Activated CD4-positive, alpha-beta T cell treated with anti-CD3 and anti-CD28 coated beads, Interleukin-2, Interleukin-6, amounts not matched to agents 100 ng/mL and 50 ng/mL, durations not matched to agents 16 hours and 8 hours (primary cell): ENCODE measurements at places on chromosomes 7 and 10.

DNA sequence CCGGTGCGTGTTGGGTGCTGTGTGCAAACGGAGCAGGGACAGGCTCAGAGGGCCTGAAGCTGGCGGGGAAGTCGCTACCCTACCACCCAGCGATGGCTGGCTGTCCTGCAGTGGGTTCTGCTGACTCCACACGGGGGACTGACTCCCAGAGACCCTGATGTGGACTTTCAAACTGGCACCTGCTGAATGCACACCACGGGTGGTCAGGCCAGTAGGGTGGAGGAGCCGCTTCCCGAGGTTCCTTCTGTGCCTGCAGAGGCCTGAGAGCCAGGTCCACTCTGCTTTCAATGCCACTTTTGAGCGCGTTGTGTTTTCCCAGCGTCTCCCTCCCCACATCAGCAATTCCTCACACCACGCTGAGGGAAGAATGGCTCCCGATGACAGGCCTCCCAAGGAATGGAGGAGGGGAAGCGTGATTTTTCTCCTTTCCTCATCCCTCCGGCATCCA is 135.3 kb downstream of the ADARB2 start:
- DNase-seq = no peak

DNA sequence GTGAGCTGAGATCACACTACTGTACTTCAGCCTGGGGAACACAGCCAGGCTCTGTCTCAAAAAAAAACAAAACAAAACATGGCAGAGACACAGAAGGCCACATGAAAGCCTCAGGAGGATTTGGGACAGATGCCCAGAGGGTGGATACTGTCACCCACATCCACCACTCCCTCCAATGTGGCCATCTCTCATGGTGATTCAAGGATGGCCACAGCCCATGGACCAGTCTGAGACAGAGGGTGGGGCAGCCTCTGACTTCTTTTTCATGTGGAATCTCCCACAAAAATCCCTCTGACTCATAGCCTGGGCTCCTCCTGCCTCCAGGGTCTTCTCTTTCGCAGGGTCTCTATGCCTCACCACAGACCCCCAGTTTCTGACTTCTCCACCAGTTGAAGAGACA is 59.0 kb upstream of the GTF2I start:
- no peak for DNase-seq

DNA sequence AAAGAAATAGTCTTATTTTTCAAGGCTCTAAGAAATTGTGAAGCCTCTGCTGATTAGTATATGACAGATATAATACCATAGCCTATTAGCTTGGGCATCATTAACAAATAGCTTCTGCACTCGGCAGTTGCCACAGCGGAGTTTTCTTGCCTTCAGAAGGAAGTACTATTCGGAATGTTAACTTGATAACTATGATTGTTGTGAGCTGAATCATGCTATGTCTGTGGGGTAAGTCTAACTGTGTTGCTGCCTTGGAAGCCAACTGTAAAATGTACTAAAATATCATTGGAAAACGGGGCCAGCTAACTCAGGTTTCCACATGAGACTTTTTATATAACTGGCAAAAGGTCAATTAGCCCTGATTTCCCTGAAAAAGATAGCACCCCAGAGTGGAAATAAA is 93.2 kb downstream of the TWIST1 start:
- DNase-seq = no peak

DNA sequence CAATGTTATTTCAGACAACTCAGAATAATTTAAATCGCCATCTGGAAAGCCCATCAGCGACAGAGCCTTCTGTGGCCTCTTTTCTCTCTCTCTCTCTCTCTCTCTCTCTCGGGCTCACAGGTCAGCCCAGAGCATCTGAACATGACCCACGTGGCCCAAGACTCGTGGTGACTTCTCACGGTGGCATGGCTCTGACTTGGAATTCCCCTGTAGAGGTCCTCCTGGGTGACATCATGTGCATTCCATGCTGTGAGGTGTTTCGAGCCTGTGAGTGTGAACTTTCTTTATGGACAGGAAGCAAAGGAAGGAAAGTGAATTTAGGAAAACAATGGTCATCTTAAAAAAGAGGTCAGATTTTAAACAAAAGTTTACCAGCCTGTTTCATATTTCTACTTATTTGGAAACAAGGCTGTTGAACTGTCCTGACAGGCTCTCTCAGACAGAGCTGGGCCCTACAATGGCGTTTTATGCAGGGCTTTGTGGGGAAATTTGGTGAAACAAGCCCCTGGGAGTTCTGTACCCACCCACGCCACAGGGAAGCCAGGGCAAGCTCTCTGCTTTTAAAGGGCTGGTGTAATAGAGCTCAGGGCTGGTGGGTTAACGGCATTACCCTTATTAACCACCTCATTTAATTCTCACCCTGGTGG is 359.7 kb upstream of the ZNF32 start:
- no peak for DNase-seq

- DNase-seq = no peak
These were observed 101.9 kb upstream of the HGF start for GRCh38 chr7:81871606-81872265.

DNA sequence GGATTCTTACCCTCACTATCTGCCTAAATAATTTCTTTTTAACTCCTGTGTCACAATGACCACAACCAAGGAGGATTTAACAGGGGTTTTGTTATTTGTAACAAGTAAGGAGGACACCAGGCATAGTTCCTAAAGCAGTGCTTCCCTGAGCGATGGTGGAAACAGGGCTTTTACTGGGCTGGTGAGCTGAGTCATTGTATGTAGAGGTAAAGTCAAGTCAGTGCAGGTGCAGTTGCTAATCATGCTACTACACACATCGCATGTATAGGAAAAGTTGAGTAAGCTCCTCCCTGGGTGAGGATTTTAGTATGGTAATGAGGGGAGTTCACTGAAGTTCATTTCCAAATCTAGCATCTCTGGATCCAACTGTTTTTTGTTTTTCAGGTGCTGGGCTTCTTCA is 22.9 kb upstream of the ABCA13 start:
- no peak for DNase-seq

DNA sequence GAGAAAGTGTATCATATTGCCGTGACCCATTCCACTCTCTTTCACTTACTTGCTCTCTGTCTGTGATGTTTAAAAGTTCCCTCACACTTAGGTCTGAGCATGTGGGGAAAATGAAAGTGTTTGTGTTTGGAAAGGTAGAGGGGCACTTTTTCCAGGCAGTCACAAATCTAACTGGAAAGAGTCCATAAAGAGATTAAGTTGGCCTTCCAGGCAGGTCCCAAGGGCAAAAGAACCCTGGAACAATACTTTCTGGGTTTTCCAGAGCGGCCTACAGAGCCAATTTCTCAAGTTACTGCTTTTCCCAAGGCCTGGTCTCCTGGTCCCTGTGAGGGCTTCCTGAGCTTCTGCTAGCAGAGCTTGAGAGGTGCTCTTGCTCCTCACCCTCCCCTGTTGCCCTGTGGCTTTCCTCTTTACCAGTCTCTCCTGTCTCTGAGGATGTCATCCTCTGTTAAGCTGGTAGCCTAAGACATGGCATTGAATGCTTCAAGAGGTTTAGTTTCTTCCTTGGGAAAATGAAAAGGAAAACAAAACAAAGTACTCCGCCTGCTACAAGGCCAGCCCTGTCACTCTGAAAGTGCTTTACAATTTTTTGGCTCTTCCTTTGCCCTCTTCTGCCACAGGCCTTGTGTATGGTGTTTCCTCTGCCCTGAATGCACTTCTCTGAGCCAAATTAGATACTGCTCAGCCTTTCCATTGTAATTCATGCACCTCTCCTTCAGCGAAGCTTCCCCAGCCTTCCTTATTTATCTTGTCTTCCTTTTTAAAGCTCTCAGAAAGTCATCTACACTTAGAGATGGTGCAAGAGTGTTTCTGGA is 20.1 kb downstream of the TES start:
- no peak for DNase-seq

- no peak for DNase-seq
These were observed 71.7 kb upstream of the AUTS2 start for GRCh38 chr7:69526570-69526969.

- DNase-seq = no peak
These were observed 8.0 kb downstream of the EVX1 start for GRCh38 chr7:27250557-27251070.

DNA sequence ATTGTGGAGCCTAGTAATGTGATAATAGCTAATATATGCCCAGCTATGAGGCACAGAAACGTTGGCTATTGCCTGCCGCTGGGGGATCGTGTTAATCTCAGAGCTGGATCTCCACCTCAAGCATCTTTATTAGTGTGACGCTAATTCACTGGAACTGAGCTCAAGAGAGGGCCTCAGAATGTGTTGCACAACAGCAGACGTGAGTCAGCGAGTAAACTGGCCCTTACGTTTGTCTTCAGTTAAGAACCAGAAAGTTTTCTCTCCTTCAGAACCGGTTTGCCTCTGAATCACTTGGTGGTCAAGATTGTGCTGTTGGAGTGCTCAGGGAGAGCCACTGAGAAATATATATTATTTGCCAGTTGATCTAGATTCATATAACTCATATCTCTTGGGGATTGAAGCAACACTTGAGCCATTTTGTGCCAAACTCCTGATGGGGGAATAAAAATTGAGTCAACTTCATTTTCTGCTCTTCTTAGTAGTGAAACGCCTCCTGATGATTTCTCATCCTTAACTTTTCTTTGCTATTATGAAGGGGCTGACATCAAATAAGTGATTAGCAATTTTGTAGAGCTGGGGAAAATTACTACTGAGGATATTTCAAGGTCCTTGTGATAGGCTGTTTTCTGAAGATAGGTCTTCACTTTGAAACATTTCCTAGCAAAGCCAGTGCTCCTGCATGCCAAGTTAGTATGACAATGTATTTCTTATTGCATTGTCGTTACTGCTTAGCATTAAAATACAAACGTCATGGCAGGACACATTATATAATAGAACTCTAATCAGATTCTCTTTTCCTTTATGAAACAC is 22.3 kb downstream of the BZW2 start:
- no peak for DNase-seq

DNA sequence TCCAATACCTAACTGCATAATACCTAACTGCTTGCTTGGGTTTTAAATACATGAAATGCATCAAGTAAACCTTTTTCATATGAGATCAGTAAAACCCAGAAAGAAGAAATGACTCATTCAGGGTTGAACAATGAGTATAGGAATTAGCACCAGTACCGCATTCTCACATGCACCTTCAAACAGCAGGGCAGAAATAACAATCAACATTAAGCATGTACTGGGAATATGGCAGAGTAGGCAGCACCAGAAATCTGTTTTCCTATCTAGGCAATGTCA is 850.3 kb upstream of the SORCS1 start:
- peak; percentile 25 for DNase-seq

GRCh38 chr7:99141841-99142726 is 1.8 kb downstream of the SMURF1 start:
- DNase-seq = peak; percentile 75

DNA sequence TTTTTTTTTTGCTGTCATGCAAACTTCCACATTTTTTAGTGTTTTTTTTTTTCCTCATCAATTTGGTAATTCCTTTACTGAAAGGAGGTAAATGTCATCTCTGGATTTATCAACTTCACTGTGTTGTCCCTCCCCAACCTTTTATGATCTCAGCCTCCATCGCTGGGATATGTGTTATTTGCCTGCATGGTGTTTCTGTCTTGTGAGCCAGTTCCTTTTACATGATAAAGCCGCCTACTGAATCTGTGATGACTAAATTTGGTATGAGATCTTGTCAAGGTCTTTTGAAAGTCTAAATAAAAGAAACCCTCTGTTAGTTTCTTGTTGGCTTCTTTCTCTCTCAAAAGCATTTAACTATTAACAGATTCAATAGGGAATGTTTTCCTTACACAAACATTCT is 39.3 kb downstream of the TAS2R41 start:
- DNase-seq = no peak

DNA sequence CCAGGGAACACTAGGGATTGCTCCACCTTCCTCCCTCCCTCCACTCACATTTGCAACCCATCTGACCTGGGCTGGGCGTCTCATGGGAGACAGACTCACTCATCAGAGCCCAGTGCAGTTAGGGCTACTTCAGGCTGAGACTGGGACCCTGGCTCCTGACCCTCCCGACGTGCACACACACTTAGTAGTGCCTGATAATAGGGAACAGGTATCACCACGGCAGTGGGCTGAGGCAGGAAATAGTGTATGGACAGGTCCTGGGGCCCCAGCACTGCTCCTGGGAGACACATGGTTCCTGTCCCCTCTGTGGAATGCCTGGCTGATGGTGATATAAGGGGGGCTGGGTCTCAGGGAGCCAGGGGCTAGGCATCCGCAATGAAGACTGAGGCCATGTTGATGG is 14.3 kb downstream of the AQP1 start:
- DNase-seq = no peak

DNA sequence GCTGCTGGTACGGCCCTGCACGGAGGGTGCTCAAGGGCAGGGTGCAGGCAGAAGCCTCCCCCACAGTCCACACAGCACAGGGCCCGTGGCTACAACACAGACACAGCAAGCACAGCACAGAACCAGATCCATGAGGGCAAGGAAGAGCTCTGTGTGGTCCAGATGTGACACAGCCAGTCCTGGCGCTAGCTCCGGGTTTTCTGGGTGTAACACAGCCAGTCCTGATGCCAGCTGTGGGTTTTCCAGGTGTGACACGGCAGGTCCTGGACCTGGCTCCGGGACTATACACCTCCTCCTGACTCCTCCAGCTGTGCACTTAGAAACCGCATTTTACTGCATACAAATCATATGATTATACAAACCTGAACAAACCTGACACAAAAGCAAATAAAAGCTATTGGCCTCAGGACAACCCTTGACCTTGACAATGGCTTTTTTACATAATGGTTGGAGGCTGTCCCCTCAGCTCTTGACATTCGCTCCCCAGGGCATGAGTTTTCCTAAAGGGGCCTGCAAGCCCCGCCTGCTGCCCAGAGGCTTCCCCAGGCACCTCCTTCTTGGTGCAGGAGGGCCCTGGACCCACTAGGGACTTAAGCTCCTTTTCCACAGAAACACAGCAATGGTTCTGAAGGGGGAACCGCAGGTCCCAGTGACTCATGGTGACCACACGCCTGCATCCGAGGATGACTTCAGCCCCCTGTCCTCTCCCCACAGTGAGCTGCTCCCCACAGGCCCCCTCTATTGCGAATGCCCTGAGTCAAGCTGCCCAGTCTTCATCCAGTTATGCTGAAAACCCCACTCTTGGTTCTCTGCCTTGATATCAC is 209.6 kb downstream of the PTPRN2 start:
- no peak for DNase-seq

DNA sequence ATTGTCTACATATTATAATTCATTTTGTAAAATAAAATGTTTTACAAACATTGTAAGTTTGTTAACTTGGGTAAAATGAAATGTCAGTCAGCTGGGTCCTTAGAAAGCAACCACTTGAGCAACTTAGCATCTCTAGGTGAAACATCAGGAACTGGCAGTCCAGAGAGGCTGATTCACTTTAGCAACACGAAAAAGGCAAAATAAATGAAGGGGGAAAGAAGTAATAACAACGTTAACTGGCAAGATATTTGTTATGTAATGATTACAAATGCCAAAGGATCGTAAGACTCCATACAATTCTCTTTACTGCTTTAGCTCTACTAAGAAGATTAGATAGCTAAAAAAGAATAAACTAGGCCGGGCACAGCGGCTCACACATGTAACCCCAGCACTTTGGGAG is 5.0 kb downstream of the PDZD8 start:
- no peak for DNase-seq

DNA sequence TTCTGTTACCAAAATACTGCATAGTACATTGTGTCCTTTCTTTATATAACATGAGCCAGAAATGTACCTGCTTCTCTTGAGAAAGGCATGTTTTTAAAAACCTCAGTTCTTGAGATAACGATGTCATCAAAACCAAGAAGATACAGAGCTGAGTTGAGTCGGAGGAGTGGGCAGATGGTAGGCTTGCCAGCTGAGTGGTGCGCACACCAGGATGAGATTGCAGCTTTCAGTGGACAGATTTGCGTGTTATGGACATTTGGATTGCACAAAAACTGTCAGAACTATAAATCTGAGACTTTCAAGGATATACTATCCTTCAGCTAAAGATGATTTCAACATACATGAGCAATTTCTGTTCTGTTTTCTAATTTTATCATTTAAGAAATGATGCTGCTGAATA is 25.0 kb downstream of the PRKAR2B start:
- no peak for DNase-seq
